ENCODE measurements at places on chromosomes 11 and 22.

DNA sequence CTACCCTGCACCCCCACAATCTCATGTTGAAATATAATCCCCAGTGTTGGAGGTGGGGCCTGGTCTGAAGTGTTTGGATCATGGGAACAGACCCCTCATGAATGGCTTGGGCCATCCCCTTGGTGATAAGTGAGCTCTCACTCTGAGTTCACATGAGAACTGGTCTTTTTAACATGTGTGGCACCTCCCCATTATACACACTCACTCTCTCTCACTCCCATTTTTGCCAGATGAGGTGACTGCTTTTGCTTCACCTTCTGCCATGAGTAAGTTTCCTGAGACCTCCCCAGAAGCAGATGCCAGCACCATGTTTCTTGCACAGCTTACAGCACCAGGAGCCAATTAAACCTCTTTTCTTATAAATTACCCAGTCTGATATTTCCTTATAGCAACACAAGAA lies 32.1 kb upstream of the DRD2 start:
- no peak for DNase-seq

DNA sequence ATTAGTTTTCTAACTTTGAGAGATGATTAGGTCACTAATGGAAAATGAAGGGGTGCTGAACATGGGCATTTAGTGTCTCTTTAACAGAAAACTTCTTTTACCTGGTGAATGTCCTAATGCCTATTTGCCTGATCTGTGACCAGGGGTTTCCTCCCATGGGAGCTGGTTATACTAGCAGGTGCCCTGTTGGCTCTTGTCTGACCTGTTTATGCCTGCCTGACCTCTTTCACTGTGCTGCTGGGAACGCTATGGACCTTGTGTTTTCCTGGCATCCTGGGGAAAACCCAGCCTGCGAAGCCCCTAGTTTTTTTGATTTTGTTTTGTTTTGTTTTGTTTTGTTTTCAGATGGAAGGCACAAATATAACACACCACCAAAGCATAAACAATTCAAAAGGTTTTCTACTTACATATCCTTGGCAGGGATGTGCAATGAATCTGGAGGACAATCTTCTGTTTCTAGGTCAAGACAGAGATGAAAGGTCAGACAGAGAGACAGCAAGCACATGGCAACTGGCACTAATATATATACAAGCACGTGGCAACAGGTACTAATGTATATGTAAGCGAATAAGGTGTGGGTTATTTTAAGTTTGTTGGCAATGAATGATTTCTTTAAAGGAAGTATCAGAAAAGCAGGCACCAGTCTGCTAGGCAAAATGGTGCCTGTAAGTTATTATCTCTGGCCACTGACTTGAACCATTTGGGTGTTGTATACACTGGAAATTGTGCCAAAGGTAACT lies 390.2 kb downstream of the LUZP2 start:
- DNase-seq = no peak

GRCh38 chr11:91295591-91295990 lies 929.0 kb upstream of the FAT3 start:
- DNase-seq = no peak

GRCh38 chr11:70146895-70147520 lies 56.1 kb upstream of the FADD start:
- DNase-seq = no peak

- no peak for DNase-seq
Observed at GRCh38 chr11:19365743-19366410, 125.1 kb upstream of the E2F8 start.

DNA sequence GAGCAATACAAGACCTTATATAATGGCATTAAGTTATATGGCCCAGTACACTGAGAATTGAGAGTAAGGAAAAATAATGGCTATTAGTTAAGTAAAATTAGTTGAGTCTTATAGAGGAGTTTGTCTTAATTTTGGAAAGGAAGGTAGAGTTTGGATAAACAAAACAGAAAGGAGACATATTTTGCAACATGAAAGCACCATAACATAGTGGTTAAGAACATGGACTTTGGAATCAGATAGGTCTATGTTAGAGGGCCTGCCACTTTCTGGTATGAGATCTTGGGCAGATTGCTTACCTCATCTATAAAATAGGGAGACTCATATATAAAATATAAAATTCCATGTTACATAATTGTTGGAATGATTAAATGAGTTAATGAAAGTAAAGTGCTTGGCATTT lies 68.9 kb downstream of the CSTPP1 start:
- no peak for DNase-seq

DNA sequence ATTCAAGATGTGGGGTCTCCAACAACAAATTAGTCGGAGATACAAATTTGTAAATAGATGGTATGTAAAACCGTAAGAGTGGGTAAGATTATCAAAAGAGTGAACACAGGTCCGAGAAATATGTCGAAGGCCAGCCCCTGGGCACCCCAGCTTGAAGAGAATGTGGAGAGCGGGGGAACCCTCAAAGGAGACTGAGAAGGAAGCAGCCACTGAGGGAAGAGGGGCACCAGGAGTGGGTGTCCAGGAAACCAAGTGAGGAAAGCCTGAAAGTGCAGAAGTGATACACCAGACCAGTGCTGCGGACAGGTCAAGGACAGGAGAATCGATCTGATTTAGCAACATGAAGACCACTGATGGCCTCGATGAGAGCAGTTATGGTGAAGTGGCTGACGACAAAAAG lies 14.4 kb downstream of the APOL5 start:
- no peak for DNase-seq

GRCh38 chr11:103228807-103229206 lies 119.6 kb downstream of the DYNC2H1 start:
- no peak for DNase-seq

DNA sequence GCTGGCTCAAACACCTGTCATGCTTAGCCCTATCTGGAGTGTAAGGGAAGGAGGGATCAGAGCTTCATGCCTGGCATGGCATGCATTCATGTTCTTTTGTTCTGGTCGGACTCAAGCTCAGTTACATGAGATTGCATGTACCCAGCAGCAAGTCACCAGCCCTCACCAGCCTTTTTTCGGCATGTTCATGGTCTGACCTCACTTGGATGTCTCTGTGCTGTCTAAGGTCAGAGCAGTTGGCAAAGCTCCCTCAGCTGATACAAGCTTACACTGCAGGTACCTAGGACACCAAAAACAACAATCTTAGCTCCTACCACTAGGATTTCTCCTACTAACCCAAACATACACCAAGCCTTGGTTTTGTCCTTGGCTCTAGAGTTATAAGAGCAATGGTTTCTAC lies 152.6 kb downstream of the BARX2 start:
- no peak for DNase-seq

Data from hindlimb muscle (tissue), 1 donor.